Activated naive CD4-positive, alpha-beta T cell treated with anti-CD3 and anti-CD28 coated beads, Interleukin-2, amount 10 ng/mL, durations not matched to agents 7 days and 5 days (primary cell): ENCODE measurements at places on chromosomes 16 and 17.

DNA sequence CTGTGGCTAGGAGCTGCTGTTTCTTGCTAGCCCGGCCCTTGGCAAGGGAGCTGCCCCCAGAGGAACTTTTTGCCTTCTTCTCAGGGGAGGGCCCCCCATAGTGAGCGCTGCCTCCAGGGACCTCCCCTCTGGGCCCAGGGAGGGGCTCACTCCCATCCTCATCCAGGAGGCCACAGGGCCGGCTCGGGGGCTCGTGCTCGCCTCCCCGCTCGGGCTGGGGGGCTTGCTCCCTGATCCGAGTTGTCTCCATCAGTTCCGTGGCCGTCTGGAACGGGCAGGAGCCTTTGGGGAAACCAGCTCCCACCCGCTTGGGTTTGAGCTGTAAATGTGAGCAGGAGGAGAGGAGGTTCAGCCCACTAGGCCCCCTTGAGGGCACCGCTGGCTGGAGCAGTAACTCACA, 4.1 kb upstream of the SMIM5 start:
- no peak for DNase-seq

- DNase-seq, result no peak
Measured at GRCh38 chr16:65916995-65917394, 449.5 kb upstream of the CDH5 start.

DNA sequence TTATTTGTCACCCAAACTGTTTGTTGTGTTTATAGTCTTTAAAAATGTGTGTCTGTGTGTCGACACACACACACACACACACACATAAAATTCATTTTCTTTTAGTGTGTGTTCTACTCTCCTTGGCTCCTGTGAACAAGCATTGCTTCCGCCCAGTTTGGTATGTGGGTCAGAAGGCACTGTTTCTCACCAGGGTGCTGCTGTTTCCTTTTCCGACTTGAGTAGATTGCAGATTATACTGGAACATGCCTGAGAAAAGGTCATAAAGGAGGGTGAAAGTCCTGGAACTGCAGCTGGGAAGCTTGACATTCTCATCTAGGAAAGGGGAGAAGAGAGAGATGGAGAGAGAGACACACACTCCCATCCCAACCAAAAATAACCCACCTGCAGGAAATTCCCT, 330.3 kb downstream of the BCAS3 start:
- DNase-seq, result no peak

GRCh38 chr16:23907903-23908302, 72.1 kb downstream of the PRKCB start:
- no peak for DNase-seq

DNA sequence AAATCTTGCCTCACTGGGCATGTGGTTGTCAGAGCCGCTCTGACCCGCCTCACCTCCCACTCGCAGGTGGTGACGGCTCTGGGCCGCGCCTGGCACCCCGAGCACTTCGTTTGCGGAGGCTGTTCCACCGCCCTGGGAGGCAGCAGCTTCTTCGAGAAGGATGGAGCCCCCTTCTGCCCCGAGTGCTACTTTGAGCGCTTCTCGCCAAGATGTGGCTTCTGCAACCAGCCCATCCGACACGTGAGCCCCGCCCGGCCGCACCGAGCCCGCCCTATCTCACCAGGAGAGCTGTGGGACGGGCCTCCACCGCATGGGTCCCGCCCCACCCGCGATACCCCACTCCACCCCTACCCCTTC, 4.0 kb downstream of the TGFB1I1 start:
- peak; percentile 38 for DNase-seq

DNA sequence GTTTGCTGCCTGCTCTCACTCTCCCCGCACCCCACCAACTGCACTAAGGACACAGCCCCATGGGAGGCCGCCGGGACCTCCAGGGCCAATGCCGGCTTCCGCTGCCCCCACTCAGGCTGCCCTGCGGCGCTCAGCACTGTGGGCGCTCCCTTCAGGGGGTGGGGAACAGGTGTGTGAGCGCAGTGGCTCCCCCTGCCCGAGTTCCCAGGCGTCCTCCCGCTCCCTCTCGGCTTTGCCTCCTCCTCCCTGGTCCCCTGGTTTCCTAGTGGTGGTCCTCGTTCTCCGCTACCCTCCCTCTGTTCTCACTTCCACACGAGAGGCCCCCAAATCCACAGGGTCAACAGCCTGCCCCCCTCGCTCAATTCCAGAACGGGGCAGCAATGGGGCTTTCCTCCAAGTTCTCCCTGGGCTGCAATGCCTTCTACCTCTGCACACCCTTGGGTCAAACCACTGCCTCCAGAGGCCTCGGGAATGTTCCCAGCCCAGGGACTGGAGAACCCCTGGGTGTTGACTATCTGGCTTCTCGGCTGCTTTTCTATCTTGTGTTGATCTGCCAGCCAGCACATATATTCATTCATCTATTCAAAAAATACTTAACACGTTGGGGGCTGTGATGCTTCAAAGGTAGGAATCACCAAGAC, 9.9 kb downstream of the FOXJ1 start:
- DNase-seq, result no peak

DNA sequence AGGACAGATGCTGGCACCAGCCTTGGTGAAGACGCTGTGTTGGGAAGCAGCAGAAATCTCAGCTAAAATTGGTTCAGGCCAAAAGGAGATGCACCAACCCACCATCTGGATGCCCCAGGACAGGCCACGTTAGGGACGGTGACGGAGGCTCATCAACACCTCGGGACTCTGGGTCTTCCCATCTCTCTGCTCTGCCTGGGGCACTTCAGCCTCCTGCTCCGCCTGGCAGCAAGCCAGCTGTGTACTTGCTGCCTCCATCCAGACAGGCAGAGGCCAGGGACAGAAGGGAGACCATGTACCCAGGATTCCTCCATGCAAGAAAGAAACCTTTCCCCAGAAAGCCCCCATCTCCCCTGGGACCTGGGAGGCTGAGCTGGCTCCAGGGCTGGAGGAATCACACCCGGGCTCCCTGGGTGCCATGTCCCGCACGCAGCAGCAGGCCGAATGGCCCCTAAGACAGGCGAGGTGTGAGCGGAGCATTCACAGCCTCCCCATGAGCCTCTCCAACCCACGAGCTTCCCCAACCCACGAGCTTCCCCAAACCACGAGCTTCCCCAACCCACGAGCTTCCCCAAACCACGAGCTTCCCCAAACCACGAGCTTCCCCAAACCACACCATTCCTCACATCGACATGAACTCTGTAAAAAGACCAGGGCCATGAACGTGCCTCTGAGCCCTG, 274.5 kb downstream of the C16orf95 start:
- no peak for DNase-seq

- DNase-seq, result no peak
Measured at GRCh38 chr16:74744566-74744965, 30.1 kb downstream of the FA2H start.

DNA sequence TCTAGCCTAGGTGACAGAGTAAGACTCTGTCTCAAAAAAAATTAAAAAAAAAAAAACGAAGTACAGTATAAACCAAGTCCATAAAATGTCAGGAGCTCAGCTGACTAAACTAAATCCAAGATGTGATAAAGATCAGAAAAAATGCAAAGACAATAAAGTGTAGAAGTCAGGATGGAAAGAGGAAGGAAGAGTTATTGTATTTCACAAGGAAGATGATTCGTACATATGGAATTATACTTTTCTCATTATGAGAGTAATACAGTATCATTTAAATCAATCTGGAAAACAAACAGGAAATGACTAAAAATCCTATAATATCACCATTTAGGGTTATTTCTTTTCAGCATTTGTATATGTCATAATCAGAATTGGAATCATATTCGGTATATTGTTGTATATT, 11.4 kb upstream of the APOH start:
- DNase-seq, result no peak

- no peak for DNase-seq
Measured at GRCh38 chr17:49459401-49459984, 35.6 kb upstream of the NGFR start.

- DNase-seq, result peak; percentile 34
Measured at GRCh38 chr17:39634384-39634871, 2.5 kb upstream of the STARD3 start.

GRCh38 chr17:70166615-70167014, 2.7 kb upstream of the KCNJ2 start:
- DNase-seq, result no peak

GRCh38 chr16:56266641-56267607, 75.6 kb downstream of the GNAO1 start:
- no peak for DNase-seq

DNA sequence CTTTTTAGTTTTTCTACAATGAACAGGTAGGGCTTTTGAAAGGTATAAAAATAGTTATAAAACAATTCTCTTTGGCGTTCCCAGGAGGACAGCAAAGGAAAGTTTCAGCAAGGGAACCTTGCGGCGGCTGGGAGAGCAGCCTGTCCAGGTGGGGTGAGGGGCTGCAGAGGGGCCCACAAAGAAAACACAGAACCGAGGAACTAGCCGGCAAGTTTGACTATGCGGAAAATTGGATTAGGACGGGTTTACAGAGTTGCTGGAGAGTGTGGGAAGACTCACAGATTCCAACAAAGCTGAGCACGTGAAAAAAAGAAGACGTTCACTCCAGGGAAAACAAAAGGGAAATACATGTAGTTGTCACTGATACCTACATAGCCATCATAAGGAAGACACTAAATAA, 40.2 kb upstream of the METTL16 start:
- DNase-seq, result no peak

GRCh38 chr17:82869536-82869935, 29.7 kb upstream of the ZNF750 start:
- DNase-seq, result no peak
